SHP77 treated with DMSO at 0.1 percent for 48 hours (cell line): ENCODE measurements at places on chromosomes 4 and X.
A peak's percentile ranks its signal among the peaks of the same experiment; 100 is the strongest.

DNA sequence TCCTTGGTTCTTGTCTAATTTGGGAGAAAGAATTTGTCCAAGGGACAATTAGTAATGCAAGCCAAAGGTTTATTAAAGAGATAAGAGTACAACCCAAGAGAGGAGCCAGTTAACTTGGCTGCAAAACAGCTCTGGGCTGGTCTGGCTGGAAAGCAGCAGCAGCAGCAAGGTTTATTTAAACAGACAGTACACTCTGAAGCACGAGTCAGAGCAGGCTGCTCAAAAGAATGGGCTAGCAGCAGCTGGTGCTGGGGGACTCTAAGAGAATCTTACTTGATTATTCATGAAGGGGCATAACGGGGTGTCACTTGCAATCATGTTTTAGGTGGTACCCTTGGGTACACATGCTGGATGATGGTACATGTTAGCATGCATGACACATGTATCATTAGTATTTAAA lies 17.1 kb upstream of the CT47C1 start:
- no peak for DNase-seq

DNA sequence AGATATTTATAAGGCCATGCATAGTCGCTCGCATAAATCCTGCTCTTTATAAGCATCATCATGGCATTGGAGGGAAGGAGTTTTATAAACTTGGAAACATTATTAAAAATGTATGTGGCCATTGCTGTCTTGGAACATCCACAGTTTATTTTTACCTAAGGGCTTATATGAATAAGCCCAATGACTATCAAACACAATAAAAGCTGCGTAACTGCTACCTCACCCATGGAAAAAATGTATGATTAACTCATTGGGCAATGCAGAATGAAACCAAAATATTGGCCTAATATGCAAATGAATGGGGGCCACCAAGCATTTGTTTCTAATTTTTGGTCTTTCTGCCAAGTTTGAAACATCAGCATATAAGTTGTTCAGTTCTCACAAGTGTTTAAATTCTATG lies 19.1 kb downstream of the GEMIN8 start:
- DNase-seq, result no peak

DNA sequence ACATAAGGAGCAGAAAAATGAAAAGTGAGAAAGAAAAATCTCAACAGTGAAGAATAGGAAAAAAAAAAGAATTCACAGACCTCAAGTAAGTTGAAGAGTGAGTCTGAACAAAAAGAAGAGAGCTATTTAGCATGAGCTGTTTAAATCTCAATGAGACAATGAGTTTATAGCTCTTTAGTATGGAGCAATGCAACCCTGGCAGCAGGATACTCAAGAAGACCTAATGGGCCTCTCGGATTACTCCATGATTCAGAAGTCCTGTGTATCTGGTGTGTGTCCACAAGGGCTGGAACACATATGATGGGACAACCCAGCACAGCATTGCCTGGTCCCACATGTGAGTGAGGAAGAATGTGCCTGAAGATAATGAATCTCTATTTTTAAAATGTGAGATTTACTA lies 563.1 kb upstream of the INTU start:
- no peak for DNase-seq

DNA sequence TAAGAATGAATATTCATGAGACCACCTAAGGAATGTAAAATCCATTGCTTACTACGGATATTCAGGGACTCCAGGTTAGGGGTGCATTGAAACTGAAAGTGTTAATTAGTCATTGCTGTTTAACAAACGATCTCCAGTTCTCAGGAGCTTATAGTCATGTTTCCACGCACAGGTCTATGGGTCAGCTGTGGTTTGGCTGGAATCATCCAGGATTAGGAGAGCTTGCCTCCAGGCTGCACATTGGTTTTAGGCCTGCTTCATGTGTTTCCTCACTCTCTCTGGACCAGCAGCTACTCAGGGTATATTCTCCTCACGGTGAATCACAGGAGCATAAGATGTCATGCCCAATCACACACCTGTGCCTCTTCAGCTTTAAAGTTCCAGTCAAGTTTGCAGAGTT lies 98.9 kb downstream of the ATXN3L start:
- no peak for DNase-seq

- DNase-seq, result peak; percentile 47
These were observed 116.8 kb upstream of the RPS6KA3 start for GRCh38 chrX:20383477-20383876.

DNA sequence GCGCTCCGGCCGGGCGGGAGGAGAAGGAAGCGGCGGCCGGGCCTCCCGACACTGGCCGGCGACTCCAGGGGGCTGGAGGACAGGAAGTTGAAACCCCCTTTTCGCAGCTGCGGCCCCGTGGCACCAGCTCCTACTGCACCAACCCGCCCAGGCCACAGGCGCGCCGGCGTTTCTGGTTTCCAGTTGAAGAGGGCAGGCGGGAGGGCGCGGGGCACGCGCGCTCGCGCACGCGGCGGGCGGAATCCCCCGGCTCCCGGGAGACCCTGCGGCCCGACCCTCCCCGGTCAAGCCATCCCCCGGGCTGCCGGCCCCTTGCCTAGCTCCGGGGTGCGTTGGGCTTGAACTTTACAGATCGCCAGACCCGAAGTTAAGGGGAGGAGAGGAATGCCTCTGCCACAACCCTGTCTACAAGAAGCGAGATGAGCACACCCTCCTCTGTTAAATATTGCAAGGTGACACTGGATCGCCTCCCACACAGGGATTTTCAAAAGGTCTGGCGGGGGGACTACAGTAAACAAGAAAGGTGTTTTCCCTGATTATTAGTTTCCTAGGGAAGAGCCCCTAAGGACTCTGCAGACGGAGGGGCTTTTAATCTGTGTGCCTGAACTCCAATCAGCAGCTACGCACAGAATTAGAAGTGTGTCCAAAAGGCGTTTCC lies 1.4 kb downstream of the ELOVL6 start:
- no peak for DNase-seq

DNA sequence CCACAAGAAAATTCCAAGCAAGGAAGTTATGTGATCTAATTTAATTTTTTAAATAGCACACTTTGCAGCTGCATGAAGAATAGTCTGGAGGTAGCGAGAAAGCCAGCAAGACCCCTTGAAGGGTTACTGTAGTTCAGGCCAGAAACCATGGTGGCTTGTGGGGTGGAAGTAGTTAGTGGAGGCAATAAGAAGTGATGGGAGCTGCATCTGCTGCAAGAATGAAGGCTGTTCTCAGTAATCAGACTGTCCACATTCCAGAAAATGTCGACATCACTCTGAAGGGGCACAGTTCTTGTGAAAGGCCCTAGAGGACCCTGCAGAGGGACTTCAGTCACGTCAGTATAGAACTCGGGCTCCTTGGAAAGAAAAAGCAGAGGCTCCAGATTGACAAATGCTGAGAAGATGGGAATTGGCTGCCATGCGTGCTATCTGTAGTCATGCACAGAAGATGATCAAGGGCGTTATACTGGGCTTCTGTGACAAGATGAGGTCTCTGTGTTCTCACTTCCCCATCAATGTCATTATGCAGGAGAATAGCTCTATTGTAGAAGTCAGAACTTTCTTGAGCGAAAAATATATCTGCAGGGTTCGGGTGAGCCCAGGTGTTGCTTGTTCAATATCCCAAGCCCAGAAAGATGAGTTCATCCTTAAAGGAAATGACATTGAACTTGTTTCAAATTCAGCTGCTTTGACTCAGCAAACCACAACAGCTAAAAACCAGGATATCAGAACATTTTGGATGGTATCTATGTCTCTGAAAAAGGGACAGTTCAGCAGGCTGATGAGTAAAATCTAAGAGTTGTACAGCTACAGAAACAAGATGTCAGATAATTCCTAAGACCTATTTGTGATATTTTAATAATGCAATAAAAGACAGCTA lies 254.2 kb downstream of the CBR4 start:
- DNase-seq, result no peak

DNA sequence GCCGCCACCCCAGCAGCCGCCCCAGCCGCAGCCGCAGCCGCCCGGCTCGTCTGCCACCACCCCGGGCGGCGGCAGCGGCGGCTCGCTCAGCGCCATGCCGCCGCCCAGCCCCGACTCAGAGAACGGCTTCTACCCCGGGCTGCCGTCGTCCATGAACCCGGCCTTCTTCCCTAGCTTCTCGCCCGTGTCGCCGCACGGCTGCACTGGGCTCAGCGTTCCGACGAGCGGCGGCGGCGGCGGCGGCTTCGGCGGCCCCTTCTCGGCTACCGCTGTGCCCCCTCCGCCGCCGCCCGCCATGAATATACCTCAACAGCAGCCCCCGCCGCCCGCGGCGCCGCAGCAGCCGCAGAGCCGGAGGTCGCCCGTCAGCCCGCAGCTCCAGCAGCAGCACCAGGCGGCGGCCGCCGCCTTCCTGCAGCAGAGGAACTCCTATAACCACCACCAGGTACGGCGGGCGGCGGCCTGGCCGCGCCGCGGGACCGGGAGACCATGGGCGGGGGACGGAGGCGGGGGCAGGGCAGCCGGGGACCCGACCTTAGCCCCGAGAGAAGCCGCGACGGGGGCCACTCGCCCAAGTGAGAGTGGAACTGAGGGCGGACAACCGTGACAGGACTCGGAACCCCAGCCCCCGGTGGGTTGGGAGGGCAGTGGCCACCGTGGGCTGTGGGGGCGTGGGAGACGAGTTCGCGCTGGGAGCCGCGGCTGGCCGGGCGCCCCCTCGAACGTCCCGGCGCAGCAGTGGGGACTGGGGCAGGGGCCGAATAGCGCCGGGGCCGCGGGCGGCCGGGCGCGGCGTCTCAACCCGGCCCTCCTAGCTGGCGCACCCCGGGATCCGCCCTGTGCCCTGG lies 1.8 kb downstream of the CPEB2 start:
- DNase-seq, result no peak

- no peak for DNase-seq
These were observed 25.8 kb upstream of the ARHGAP24 start for GRCh38 chr4:85448906-85449890.

DNA sequence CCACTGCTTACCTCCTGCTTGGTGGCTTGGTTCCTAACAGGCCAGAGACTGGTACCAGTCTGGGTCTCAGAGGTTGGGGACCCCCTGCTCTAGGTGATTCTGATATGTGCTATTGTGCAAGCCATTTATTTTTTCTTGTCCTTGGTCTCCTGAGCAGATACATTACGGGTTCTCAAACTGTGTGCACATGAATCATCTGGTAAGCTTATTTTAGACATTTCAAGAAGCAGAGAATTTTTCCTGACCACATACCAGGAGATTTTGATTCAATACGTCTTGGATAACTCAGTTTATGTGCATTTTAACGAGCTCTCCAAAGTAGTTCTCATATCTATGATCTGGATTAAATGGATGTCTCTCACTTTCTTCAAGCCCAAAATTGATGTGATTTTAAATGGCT lies 77.2 kb downstream of the FHIP1A start:
- no peak for DNase-seq

DNA sequence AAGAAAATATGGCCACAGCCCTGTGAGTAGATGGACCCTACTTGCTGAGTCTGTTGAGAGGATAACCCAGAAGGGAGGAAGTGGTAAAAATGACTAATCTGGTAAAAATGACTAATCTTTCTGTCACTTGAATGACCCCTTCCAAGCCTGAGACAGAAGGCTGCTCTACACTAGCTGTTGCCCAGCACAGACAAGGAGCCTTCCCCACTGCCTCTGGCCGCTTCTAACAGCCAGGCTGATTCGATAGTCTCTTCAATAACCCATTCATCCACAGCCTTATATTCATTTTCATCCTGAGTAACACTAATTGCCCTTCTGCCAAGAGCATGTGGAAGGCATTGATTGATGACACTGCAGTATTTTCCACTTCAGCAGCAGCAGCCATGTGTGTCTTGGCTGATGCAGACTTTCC lies 18.4 kb downstream of the MAGEB17 start:
- DNase-seq, result no peak
